ENCODE measurements at places on chromosomes 5 and 9.

DNA sequence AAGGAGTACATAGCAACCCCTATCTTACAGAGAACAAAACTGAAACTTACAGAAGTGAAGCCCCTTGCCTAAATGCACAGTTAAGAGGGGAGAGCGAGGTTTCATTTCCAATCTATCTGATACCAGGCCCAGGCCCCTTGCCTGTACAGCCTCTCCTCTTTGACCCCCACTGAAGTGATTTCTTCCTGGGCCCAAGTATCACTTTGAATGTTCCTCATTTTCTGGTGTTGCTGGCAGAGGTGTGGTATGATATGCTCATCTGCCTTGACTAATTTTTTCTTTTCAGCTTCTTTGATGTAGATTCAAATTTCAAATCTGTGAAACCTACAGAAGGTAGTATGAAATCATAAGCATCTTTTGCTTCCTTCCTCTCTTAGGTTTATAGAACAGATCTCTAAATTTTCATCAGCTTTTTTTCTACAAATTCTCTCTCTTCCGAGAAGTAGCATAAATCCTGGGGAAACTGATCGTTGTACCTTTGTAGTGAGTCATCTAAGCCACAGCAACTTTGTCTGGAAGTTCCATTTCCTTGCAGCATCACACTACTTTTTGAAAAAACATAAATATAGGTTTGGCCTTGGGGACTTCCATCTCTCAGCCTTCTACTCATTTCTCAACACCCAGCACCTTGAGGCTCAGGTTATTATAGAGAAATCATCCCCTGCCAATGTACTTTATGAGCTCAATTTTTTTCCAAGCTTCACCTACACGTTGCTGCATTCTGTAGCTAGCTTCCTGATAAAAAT is 402.4 kb upstream of the PTGER4 start:
- DNase-seq, result no peak

- no peak for DNase-seq
Measured at GRCh38 chr5:44869928-44870327, 61.2 kb downstream of the MRPS30 start.

GRCh38 chr9:14936491-14936890 is 26.3 kb upstream of the FREM1 start:
- no peak for DNase-seq

DNA sequence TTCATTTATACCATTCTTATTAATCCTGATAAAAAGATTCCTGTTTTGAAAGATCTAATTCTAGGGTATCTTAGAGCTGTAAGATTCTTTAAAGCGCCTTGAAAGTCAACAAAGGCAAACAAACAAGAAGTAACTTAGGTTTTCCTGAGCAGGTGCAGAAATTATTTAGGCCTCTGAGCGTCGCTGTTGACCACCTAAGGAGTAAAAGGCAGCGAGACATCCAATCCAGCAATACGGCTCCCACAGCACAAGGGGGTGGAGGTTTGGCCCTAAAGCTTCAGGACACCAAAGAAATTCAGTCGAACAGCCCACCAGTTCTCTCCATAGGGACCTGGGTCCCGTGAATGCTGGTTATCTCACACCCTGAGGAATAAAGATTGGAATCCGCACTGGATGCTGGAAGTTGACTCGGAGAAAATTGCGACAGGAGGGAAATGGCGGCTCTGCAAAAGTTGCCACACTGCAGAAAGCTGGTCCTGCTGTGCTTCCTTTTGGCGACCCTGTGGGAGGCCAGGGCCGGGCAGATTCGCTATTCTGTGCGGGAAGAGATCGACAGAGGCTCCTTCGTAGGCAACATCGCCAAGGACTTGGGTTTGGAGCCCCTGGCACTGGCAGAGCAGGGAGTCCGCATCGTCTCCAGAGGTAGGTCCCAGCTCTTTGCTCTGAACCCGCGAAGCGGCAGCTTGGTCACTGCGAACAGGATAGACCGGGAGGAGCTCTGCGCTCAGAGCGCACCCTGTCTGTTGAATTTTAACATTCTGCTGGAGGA is at the start of gene PCDHGA2:
TSS of gene PCDHGA2 (plus strand) at position 223 of the 769 bp plus-strand sequence.
- no peak for DNase-seq

DNA sequence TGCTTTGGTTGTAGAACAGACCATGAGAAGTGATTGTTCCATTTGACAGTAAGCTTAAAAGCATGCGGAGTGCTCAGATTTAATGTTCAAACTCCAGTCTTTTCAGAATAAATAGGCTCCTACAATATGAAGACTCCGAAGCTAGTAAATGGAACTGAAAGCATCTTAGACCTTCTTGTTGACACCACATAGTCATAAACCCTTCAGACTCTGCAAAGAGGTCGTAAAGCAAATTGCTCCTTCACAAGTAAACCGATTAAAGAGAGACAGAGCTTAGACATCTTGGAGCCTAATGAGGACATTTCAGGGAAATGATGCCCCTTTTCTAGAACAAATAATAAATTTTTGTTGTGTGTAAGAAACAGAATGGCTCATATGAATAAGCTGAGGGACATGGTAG is 511.0 kb upstream of the RIOK2 start:
- DNase-seq, result no peak

GRCh38 chr5:65647941-65648340 is 23.1 kb downstream of the SHLD3 start:
- DNase-seq, result no peak

GRCh38 chr5:103910786-103911185 is 348.2 kb upstream of the NUDT12 start:
- no peak for DNase-seq

DNA sequence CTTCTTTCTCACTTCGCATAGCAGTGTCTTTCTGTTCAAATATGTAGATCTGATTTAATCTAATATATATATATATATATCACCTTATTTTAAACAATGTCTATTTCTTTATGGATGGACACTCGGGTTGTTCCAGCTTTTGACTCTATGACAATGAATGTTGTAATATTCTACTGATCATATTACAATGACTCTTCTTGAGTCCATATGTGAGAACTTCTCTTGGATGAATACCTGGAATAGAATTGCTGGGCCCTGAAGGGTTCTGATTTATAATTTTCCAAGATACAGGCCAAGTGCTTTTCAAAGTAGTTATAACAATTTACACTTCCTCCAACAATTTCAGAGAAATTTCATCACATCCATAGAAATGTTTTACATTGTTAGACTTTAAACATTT is 28.8 kb downstream of the NTRK2 start:
- no peak for DNase-seq

DNA sequence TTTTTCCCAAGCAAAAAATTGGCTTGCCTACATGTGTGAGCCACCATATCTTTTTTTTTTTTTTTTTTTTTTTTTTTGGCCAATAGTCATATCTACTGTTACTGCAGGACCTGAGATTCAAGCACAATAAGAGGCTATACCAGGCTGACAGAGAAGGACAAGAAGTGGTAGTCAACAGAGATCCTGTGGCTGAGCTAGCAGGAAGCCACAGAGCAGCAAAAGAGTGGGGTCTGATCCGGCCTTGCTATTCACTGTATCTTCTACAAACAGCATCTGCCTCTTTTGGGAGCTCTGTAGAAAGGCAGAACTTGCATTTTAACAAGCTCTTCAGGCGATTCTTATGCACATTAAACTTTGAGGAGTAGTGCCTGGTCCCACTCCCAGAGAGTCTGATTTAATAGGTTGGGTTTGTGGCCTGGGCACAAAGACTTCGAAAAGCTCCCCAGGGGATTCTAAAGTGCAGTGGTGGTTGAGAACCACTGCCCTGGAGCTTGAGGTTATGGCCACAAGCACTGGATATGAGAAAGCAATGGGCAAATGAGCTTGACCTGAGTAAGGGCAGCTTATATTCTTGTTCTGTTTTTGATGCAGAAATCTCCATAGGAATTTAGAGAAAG is 162.8 kb downstream of the PIK3R1 start:
- DNase-seq, result no peak

DNA sequence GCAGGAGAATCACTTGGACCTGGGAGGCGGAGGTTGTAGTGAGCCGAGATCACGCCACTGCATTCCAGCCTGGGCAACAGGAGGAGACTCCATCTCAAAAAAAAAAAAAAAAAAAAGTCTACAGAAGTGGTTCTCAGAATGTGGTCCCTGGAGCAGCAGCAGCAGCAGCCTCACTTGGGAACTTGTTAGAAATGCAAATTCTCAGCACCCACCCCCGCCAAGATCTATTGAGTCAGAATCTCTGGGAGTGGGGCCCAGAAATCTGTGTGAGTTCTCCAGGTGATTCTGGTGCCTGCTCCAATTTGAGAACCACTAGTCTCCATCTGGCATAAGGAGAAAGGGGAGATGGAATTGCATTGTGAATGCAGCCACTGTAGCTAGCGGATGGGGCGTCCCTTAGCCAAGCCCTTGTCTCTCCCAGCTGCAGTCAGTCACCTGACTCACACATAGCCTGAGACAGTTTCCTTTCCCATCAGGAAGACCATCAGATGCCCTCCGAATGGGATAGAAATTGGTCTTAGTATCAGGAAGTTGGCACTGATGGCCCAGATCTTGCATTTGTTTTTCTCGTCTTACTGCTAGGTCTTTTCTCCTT is 12.2 kb upstream of the PTCH1 start:
- no peak for DNase-seq

GRCh38 chr9:89425921-89426383 is 72.0 kb downstream of the SEMA4D start:
- DNase-seq, result no peak

GRCh38 chr9:85402551-85402950 is 339.2 kb downstream of the AGTPBP1 start:
- DNase-seq, result no peak

DNA sequence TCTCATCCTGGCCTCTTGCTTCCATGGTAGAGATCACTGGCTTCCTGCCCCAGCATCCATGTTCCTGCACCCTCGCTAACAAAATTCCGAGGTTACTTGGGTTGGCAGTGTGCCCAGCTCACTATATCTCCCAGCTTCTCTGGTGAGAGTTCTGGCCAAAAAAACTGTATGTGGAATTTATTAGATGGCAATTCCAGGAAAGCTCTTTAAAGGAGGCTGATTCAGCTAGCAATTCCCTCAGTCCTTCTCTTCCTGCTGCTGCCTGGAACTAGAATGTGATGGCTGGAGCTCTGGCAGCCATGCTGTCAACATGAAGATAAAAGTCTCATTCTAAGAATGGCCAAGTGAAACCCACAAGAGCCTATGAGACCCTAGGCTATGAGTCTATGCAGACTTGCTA is 88.8 kb downstream of the SECISBP2 start:
- DNase-seq, result no peak

DNA sequence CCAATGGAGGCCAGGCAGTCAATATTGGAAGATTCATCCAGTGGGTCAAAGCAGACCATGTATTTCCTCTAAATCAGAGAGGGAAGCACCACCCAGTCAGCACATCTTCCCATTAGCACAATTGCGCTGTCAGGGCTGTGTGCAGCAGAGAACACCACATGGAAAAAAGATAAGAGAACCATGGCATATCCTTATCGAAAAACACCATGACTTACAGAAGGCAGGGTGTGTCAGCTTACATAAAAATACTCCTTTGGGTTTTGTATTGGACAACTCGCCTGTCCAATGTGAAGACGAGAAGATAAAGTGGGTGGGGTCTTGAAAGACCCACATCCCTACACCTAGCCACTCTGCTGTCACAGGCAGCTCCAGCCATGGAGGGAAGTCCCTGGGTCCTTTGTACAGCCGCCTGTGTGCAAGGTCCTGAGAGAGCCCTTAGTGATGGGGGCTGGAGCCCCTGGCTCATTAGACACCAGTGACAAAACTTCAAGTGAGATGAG is 71.9 kb upstream of the SPATA31E1 start:
- DNase-seq, result no peak

DNA sequence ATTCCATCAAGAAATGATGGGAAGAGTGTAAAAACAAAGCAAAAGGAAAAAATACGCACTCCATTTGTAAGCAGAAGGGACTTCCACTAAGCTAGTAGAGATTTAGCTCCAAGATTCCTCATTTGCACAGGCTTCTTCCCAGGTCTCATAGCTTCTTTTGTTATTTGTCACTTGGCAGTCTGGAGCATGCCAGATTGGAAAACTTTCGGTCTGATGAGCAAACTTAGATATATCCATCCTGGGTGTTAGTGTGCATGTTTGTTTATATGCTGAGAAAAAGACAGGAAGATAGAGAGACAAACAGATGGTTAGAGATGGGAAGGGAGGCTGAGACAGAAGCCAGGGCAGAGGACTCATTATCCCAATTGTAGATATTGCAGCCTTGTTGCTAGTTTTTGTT is 1644.5 kb upstream of the NUDT12 start:
- DNase-seq, result no peak

GRCh38 chr5:168342151-168342825 is 50.8 kb downstream of the WWC1 start:
- DNase-seq, result no peak

DNA sequence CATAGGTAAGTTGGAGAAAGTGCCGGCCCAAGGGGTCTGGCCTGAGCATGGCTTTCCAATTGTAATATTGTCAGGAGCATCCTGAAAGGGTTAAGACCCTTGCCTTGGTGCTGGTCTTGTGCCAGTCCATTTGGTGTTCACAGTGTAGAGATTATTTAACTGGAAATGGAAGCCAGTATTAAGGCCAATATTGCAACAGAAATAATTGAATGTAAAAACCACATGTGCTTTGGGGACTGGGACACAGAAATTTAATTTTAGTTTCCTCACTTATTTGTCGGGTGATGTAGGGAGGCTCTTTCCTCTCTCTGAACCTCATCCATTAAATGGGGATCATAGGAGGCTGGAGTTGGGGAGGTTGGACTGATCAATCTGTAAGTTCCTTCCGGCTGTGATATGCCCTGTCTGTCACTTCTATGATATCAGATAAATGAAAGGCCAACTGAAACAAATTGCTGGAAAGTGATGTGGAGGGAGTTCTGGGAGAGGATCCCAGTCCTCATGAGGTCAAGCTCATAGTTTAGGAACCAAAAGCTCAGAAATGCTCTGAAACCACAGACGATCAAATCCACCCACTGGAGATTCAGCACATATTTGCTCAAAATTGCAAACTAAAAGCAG is 54.8 kb upstream of the COL15A1 start:
- DNase-seq, result no peak

DNA sequence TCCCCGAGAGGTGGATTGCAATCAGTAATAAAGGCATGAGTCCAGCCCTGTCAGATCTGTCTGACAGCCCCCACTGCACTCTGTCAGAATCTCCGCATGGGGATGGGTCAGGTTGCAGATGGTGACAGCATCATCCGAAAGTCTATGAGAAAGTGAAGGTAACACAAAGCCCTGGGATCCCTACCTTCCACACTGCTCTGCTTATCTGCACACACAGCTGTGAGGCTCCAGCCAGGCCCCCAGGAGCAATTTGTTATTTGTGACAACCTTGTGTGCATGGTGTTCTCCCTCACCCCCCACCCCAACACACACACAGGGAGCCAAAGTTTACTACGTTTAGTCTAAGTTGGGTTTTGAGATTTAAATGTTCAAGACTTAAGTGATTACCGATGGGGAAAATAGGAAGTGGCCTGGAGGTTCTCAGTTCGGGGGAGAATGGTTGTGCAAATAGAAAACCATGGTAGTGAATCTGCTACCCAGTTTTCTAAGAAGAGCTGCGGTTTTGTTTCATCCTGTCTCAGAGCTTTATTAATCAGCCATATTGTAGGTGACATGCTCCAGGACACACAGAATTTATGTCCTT is 92.7 kb downstream of the SV2C start:
- DNase-seq, result no peak

DNA sequence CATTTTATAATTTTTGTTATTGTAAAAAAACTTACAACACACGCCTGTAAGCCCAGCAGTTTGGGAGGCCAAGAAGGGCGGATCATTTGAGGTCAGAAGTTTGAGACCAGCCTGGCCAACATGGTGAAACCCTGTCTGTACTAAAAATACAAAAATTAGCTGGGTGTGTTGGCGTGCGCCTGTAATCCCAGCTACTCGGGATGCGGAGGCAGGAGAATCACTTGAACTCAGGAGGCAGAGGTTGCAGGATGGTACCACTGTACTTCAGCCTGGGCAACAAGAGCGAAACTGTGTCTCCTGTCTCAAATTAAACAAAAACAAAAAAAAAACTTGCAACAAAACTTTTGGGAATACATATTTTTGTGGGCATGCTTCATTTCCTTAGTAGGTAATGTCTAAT is 164.6 kb downstream of the CACNA1B start:
- DNase-seq, result no peak

Data from skeletal muscle cell (primary cell).